Stimulated activated CD4-positive, alpha-beta T cell treated with anti-CD3 and anti-CD28 coated beads, TNF-alpha, amount 100 ng/mL, for 24 hours (primary cell): ENCODE measurements at places on chromosomes 5 and 9.

DNA sequence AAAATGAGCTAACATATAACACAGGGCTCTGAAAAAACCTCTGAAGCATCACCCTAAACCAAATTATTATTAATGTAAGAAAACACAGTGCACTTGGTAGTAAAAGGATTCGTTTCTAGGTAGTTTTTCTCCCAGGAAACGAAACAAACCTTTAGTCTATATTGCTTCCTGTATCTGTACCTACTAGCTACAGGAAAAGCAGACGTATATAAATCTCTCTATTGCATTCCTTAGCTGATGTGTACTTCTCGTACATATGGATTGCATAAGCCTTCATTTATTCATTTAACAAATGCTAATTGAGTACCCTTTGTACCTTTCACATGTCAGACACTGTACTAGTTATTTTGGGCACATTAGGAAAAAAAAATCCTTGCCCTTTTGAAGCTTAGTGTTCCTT is 85.0 kb upstream of the RASA1 start:
- no peak for DNase-seq

GRCh38 chr9:96417051-96417586 is 1.1 kb downstream of the ZNF367 start:
- peak; percentile 87 for DNase-seq

- no peak for DNase-seq
These were observed 971.5 kb downstream of the EFNA5 start for GRCh38 chr5:106699198-106699597.

DNA sequence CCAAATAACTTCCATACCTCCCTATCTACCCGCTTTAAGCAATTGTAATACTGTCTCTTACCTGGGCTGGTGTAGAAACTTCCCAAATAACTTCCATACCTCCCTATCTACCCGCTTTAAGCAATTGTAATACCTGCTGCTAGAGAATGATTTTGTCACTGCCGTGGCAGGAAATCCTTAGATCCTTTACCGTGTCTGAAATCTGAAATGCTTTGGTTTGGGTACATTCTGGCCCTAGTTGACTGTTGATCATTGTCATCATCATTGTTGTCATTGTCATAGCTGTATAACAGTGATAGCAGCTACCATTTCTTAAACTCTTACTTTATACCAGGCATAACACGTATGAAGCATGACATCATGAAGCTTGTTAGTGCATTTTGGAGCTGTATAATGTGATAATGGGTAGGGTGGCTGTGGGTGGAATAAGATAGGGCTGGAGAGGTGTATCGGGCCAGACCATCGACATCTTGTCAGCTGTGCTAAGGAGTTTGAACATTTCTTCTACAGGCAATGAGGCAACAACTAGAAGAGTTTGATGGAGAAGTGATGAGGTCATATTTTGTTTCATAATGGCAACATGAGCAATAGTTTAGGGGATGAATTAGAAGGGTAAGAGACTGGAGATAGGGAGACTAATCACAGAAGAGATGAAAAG is 15.7 kb downstream of the PIP5K1B start:
- DNase-seq: no peak

- no peak for DNase-seq
These were observed 58.2 kb downstream of the RFK start for GRCh38 chr9:76336027-76336426.

- no peak for DNase-seq
These were observed 355.5 kb downstream of the ARRDC3 start for GRCh38 chr5:91027405-91028139.

GRCh38 chr9:113558632-113559502 is 95.3 kb downstream of the RGS3 start:
- DNase-seq: no peak

GRCh38 chr5:170248172-170248930 is 15.6 kb downstream of the C5orf58 start:
- no peak for DNase-seq

DNA sequence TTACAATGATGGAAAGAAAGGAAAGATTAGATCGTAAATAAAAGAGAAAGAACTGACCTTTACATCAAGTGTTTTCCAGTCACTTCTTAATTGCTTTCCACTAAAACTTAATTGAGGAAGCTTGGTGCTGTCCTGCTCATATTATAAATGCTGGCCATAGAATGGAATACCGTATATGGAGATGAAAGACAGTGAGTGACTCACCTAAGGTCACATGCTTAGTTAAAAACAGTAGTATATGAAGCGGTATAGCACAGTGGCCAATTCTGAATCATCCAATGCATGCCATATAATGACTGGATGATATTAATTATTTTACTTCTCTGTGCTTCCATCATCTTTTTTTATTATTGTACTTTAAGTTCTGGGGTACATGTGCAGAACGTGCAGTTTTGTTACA is 482.4 kb upstream of the SGCD start:
- no peak for DNase-seq

GRCh38 chr9:110996436-110997220 is 41.6 kb downstream of the LPAR1 start:
- no peak for DNase-seq

GRCh38 chr5:21238786-21239185 is 1250.8 kb upstream of the CDH18 start:
- DNase-seq: no peak

- no peak for DNase-seq
These were observed 17.5 kb upstream of the JAK2 start for GRCh38 chr9:4967523-4967922.
